ENCODE measurements at places on chromosomes 1 and 21.

DNA sequence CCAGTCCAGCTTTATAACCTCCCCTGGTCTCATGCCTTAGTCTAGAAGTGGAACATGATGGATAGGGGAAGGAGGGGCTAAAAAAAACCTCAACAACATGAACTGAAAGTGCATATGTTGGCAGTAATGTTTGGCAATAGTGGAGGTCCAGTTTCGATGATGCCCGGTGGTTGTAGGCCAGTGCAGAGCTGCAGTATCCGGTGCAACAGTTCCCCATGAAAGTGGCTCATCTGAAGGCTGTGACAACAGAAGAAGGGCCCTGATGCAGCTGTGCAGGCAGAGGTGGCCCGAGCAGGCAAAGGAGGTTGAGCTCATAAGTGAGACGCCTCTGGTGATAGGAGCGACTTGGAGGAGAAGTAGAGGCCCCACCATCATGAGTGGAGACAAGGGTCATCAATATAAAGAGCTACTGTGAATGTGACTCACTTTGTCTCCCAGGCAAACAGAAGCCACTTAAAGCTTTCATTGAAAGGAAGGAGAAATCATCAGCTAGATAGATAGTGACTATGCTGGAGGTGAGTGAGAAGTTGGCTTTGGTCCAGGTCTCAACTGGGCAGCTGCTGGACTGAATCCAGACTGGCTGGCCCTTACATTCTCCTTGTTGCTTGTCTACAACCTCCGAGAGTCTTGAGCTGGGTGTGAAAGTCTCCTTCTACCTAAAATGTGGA is 10.2 kb upstream of the CREG1 start:
- DNase-seq: no peak

- DNase-seq: no peak
Observed at GRCh38 chr1:154726443-154726842, 118.5 kb upstream of the ADAR start.

GRCh38 chr1:160722726-160723125 is 11.1 kb upstream of the CD48 start:
- DNase-seq: no peak

DNA sequence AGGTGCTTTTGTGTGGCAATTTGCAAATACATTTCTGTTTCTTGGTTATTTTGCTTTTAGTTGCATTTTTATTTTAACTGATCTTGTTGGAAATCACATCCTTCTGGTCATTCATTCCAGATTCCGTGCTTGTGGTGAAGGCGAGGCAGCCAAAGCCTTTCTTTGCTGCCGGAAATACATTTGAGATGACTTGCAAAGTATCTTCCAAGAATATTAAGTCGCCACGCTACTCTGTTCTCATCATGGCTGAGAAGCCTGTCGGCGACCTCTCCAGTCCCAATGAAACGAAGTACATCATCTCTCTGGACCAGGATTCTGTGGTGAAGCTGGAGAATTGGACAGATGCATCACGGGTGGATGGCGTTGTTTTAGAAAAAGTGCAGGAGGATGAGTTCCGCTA is 34.8 kb upstream of the CD101 start:
- DNase-seq: no peak
